ENCODE measurements at places on chromosomes 2 and 18.

DNA sequence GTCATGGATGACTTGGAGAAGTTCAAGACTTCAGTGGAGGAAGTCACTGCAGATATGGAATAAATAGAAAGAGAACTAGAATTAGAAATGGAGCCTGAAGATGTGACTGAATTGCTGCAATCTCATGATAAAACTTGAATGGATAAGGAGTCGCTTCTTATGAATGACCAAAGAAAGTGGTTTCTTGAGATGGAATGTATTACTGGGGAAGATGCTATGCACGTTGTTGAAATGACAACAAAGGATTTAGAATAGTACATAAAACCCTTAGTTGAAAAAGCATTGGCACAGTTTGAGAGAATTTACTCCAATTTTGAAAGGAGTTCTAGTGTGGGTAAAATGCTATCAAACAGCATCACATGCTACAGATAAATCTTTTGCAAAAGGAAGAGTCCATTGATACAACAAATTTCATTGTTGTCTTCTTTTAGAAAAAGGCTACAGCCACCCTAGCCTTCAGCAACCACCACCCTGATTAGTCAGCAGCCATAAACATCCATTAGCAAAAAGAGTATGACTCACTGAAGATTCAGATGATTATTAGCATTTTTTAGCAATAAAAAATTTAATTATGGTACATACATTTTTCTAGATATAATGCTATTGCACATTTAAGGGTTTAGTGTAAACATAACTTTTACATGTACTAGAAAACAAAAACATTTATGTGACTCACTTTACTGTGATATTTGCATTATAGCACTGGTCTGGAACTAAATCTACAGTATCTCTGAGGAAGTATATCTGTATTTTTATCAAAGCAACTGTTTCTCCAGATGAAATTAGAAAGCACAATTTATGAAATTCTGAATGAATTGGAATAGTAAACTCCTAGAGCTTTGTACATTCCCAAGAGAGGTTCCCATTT, 110.5 kb upstream of the TACR1 start:
- DNase-seq: no peak

DNA sequence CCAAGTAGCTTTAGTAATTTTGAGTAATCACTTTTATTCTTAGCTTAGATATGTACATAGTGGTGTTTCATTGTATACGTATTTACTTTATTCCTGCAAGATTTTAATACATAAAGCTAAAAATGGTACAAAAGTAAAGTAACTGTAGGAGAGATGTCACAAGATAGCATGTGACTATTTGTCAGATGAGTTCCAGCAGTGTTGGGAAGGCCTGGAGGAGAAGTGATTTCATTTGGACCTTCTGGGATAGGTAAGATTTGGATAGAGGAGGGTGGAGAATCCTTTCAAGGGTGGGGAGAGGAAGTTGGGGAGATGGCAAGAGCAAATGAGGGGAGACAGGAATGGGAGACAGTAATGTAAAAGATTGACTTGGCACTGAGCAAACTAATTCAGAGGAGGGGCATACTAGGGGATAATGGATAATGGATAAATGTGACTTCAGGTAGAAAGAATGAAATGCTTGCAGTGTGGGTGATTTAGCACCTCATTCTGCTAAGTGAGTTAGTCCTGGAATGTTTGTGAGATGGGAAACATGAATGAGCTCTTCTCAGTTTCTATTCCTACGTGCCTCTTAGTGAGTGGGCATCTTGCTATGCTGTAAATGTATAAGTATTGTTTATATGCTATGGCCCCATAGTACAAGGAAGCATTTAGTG, 10.5 kb downstream of the WDR43 start:
- no peak for DNase-seq

GRCh38 chr18:60350941-60351340, 21.6 kb downstream of the MC4R start:
- DNase-seq: no peak

- DNase-seq: peak; percentile 2
These were observed 203.0 kb downstream of the TNS1 start for GRCh38 chr2:217799563-217800432.

DNA sequence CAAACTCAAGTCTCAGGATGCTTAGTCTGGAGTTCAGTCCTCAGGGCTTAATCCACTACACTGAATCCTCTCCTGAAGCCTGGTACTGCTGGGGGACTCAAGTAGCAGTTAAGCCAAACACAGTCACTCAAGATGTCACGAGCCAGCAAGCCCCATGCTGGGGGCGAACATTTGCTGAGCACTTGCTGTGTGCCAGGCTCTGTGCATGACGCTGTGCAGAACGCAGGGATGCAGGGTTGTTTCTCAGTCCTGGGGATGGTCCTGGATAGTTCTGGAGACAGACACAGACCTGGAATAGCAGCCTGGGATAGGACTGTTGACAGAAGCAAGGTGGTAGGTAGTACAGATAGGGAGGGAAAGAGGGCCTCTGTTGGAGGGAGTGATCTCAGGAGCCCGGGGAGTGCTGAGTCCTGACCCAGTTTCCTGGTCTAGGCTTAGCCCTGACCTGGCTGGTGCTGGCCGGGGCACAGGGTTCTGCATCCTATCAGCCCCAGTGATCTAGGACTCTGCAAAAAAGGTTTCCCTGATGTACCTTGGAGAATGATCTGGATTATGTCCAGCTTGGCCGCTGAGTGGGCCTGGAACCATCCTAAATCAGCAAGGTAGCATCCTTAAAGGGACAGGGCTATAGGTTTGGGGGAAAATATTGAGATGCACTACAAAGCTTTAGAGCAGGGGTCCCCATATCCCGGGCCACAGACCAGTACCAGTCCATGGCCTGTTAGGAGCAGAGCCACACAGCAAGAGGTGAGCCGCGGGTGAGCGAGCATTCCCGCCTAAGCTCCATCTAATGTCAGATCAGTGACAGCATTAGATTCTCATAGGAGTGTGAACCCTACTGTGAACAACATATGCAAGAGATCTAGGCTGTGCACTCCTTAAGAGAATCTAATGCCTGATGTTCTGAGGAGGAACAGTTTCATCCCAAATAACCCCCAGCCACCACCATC, 54.7 kb upstream of the OTOF start:
- DNase-seq: no peak

GRCh38 chr18:5879479-5879882, 15.8 kb downstream of the TMEM200C start:
- no peak for DNase-seq

Data from thoracic aorta (tissue), 2 donors.